ENCODE measurements at places on chromosomes 16 and 17.

GRCh38 chr16:74825941-74826340, 51.3 kb upstream of the FA2H start:
- no peak for DNase-seq

- no peak for DNase-seq
These were observed 152.2 kb upstream of the NOG start for GRCh38 chr17:56441308-56441707.

DNA sequence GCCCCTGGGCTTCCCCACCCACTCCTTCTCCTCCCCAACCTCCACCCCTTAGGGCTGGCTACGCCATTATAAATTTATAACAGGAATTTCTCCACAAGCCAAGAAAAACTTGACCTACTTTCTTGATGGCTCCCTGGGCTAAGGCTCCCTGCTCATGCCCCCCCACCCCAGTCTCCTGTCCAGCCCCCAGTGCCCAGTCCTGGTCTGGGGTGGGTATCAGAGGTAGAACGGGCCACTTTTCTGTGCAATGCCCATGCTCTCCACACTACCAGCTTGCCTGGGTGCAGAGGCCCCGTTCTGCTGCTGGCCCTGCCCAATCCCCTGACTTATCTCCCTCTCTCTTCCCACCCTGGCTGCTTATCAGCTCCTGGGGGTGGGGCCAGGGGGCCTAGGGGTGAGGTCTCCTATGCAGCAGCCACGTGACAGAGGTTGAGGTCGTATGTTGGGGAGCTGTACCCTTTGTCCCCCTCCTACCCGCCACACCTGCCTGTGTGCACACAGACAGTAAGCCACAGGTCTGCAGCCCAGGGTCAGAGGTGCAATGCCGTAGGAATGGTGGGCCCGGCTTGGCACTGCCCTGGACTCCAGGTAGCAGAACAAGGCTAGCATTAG, 10.1 kb downstream of the THRA start:
- DNase-seq = no peak

GRCh38 chr16:75074920-75075687, 41.5 kb downstream of the LDHD start:
- DNase-seq = no peak
